ENCODE measurements at places on chromosomes 7 and 10.

GRCh38 chr7:151035026-151035717 is 6.9 kb downstream of the ABCB8 start:
- DNase-seq = no peak

GRCh38 chr10:75331081-75331480 is 70.5 kb downstream of the ZNF503 start:
- DNase-seq = no peak

DNA sequence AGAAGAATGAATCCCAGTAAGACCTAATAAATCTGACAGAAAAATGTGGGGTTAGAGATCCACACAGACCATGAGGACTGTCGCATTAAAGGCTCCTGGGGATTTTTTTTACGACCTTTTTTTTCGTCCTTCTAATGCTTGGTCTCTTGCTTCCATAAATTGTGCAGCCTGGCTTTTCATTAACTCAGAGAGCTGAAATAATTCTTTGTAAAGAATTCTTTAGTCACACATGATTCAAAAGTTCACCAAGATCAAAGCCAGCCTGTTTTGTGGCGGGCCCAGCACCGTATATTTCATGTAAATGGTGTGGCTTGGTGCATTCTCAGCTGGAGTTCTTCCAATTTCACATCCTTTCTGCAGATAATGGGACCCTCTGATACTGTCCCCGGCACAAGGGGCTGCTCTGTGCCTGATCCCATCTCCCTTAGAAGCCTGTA is 206.6 kb upstream of the BMPER start:
- no peak for DNase-seq

- DNase-seq = peak; percentile 22
Observed at GRCh38 chr10:71694567-71694968, 25.0 kb downstream of the C10orf105 start.

DNA sequence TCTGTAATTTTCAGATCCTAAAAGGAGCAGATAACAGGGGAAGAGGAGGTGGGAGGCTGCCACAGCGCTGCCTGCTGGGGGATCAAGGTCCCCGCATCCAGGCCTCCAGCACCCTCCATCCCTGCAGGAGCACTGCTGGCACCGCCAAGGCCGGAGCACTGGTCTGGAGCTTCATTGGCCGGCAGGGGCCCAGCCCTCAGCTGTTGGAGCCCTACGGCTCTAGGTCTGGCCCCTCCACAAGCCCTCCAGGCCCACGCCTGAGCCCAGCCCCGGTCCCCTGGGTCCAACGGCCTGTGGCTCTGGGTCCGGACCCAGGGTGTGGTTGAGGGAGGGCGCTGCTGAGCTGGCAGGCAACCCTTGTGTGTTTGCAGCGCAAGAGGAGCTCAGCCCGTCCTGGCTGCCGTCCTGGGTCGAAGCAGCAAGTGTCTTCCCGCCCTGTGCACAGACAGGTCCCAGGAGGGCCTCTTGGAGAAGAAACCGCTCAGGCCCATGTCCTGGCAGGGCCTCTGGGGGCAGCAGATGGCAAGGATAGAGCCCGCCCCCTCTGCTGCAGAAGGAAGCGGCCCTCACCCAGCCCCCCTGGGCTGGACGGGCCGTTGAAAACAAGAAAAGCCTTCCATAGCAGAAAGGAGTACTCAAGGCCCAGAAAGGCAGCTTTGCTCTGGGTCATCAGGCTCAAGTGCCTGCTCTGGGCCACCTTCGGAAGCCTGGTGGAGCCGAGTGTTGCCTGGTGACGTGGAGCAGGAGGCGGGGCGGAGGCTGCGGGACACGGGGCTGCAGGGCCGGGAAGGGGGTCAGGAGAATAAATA is 54.3 kb upstream of the TNRC18 start:
- no peak for DNase-seq

DNA sequence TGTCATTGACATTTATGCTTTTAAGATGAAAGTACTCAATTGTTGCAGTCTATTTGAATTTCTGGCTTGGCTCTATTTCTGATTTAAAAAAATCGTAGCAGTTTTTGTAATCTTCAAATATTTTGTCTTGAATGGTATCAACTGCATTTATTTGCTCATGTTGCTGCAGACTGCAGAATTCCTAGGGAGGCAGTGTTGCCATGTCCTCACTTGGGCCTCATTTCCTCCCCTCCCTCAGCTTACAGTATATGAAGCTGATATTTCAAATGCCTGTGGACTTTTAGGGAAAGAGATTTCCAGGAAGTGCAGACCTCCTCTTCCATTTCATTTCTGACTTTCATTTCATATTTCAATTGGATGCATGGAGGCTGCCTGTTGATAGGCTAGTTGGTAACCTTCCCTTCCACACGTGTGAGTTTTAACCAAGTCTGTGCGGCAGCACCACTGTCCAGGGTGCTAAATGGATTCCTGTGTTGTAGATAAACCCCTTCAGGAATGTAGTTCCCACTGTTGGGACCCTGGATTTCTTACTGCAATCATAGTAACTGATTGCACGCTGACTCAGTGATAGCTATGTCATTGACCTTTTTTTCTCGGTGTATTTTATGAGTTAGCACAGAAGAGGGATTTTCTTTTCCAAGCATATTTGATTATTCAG is 17.5 kb downstream of the VPS50 start:
- DNase-seq = no peak

- no peak for DNase-seq
Observed at GRCh38 chr7:123796568-123796967, 47.8 kb upstream of the WASL start.

GRCh38 chr10:46317889-46318288 is 31.1 kb downstream of the ANTXRL start:
- no peak for DNase-seq

All from activated effector memory CD4-positive, alpha-beta T cell treated with Interleukin-2 at 50 U/mL for 16 hours (primary cell).